Smooth muscle cell of trachea (primary cell): ENCODE measurements at places on chromosomes 13 and 19. TPM values are rescaled to one million over a fixed set of nuclear protein-coding genes. Genes with fewer than 3 reads are reported as not detected.

IGLON5 gene
- not detected in 2 replicates for total RNA-seq

SELENOV gene
- total RNA-seq: 0.33 TPM in 1 of 2 replicates, not detected in the other

SLC17A7 gene
- total RNA-seq: 0.15 and 0.33 TPM in 2 replicates

IZUMO2 gene
- not detected in 2 replicates for total RNA-seq

FOXO1 gene
- total RNA-seq: 0.73 and 0.83 TPM in 2 replicates

ZNF548 gene
- total RNA-seq: 25.6 and 28.8 TPM in 2 replicates

BSG gene
- 327 and 538 TPM in 2 replicates for total RNA-seq

KLK5 gene
- total RNA-seq: not detected in 2 replicates

TNFRSF19 gene
- total RNA-seq: 117 and 144 TPM in 2 replicates

TJP3 gene
- under 0.01 TPM in 1 of 2 replicates, not detected in the other for total RNA-seq

ZNF534 gene
- 0.17 TPM in 1 of 2 replicates, not detected in the other for total RNA-seq

DNASE2 gene
- 22.8 and 30.9 TPM in 2 replicates for total RNA-seq

OVOL3 gene
- not detected in 2 replicates for total RNA-seq

CD177 gene
- under 0.01 and 0.17 TPM in 2 replicates for total RNA-seq

CELF5 gene
- total RNA-seq: 0.17 TPM in 1 of 2 replicates, not detected in the other

CACNA1A gene
- 16.3 and 29.6 TPM in 2 replicates for total RNA-seq

CHAF1A gene
- 7.9 and 10.9 TPM in 2 replicates for total RNA-seq

PSG11 gene
- total RNA-seq: not detected in 2 replicates

URAD gene
- not detected in 2 replicates for total RNA-seq

MED26 gene
- 5.8 and 6.1 TPM in 2 replicates for total RNA-seq

KCNJ14 gene
- total RNA-seq: 0.29 and 1.2 TPM in 2 replicates

GPR12 gene
- not detected in 2 replicates for total RNA-seq

RHPN2 gene
- total RNA-seq: 2.2 and 3.0 TPM in 2 replicates

ATP7B gene
- total RNA-seq: 0.87 and 2.0 TPM in 2 replicates

JSRP1 gene
- 0.15 TPM in 1 of 2 replicates, not detected in the other for total RNA-seq

DIRAS1 gene
- 6.4 and 12.4 TPM in 2 replicates for total RNA-seq

ZNF490 gene
- 11.7 and 12.1 TPM in 2 replicates for total RNA-seq

MPND gene
- total RNA-seq: 4.5 and 7.6 TPM in 2 replicates

RDH8 gene
- not detected in 2 replicates for total RNA-seq

P2RY11 gene
- 0.87 and 4.1 TPM in 2 replicates for total RNA-seq

ANKRD24 gene
- total RNA-seq: 1.0 and 5.0 TPM in 2 replicates

SCN1B gene
- 7.4 and 12.9 TPM in 2 replicates for total RNA-seq

MCF2L gene
- total RNA-seq: 0.15 and 0.33 TPM in 2 replicates

PEAK3 gene
- total RNA-seq: not detected in 2 replicates

LRP3 gene
- 36.2 and 60.9 TPM in 2 replicates for total RNA-seq

CYP4F2 gene
- not detected in 2 replicates for total RNA-seq

EBI3 gene
- total RNA-seq: 0.83 TPM in 1 of 2 replicates, not detected in the other

GPR4 gene
- total RNA-seq: 0.17 and 0.73 TPM in 2 replicates

C19orf38 gene
- total RNA-seq: 0.58 and 1.7 TPM in 2 replicates

PALM3 gene
- total RNA-seq: 0.87 and 0.99 TPM in 2 replicates

PCP2 gene
- not detected in 2 replicates for total RNA-seq

FFAR3 gene
- total RNA-seq: not detected in 2 replicates

PSG3 gene
- total RNA-seq: not detected in 2 replicates

SLITRK1 gene
- total RNA-seq: under 0.01 TPM in 1 of 2 replicates, not detected in the other

SBK2 gene
- 0.17 TPM in 1 of 2 replicates, not detected in the other for total RNA-seq
